ENCODE measurements at places on chromosomes 3 and 15.

GRCh38 chr3:106305882-106306435, 437.1 kb upstream of the CBLB start:
- no peak for DNase-seq

- no peak for DNase-seq
Measured at GRCh38 chr3:33900809-33901505, 102.5 kb downstream of the PDCD6IP start.

GRCh38 chr15:78625606-78626280, 4.9 kb upstream of the CHRNA3 start:
- DNase-seq = no peak

GRCh38 chr15:38085114-38085513, 150.7 kb downstream of the TMCO5A start:
- DNase-seq = peak; percentile 34

DNA sequence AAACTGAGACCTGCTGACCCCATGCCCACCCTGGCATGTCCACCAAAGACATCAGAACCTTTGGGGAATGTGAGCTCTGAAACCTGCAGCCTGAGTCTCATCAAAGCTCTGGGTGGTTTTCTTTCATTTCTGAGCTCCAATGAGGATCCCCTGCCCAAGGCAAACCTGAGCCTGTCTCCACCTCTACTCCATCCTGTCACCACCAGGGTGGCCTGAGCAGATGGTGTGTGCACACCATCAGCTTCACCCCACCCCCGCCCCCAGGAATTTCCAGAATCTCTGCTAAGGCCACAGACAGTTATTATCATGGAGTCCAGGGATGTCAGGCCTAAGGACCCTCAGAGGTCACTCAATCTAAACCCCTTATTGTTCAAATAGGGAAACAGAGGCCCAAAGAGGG, 1.3 kb downstream of the XIRP1 start:
- DNase-seq = no peak

Data from GM10248 (cell line).